IMR-90 (cell line): ENCODE measurements at places on chromosomes 12 and 14. TPM values are rescaled to one million over a fixed set of nuclear protein-coding genes. Genes with fewer than 3 reads are reported as not detected.

Gene PRKAG1
- total RNA-seq = 76.4 and 106 TPM in 2 replicates

Gene PPP4R4
- total RNA-seq = 0.36 and 0.56 TPM in 2 replicates

Gene STRN3
- 66.9 and 78.7 TPM in 2 replicates for total RNA-seq

Gene KRT72
- not detected in 2 replicates for total RNA-seq

Gene BIN2
- not detected in 2 replicates for total RNA-seq

Gene CNTN1
- 0.18 and 0.28 TPM in 2 replicates for total RNA-seq
